ENCODE measurements at places on chromosomes 1 and 21. TPM values are rescaled to one million over a fixed set of nuclear protein-coding genes. Genes with fewer than 3 reads are reported as not detected.

GRCh38 chr1:246304484-246305259 lies 202.4 kb downstream of the SMYD3 start:
- DNase-seq = no peak

DNA sequence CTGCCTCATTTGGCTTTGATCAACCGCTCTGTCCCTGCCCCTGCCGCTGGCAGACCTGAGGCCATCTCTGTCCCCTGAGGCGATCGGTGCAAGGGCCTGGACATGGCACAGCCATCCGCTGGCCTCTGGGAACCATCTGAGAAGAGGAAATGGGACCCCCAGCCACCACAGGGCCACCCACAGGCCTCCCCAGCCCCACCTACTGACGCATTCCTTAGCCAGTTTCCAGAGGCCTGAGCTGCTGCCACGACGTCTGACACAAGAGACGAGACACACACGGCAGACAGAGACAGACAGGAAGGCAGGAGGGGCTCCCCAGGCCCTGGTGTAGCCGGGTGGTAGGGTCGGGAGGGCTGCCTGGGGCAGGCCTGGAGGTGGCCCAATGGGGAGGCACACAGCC lies 37.3 kb upstream of the EDN2 start:
- no peak for DNase-seq

LCE1E gene
- not detected for total RNA-seq

GRCh38 chr1:230022666-230023380 lies 44.2 kb upstream of the GALNT2 start:
- DNase-seq = no peak

DNA sequence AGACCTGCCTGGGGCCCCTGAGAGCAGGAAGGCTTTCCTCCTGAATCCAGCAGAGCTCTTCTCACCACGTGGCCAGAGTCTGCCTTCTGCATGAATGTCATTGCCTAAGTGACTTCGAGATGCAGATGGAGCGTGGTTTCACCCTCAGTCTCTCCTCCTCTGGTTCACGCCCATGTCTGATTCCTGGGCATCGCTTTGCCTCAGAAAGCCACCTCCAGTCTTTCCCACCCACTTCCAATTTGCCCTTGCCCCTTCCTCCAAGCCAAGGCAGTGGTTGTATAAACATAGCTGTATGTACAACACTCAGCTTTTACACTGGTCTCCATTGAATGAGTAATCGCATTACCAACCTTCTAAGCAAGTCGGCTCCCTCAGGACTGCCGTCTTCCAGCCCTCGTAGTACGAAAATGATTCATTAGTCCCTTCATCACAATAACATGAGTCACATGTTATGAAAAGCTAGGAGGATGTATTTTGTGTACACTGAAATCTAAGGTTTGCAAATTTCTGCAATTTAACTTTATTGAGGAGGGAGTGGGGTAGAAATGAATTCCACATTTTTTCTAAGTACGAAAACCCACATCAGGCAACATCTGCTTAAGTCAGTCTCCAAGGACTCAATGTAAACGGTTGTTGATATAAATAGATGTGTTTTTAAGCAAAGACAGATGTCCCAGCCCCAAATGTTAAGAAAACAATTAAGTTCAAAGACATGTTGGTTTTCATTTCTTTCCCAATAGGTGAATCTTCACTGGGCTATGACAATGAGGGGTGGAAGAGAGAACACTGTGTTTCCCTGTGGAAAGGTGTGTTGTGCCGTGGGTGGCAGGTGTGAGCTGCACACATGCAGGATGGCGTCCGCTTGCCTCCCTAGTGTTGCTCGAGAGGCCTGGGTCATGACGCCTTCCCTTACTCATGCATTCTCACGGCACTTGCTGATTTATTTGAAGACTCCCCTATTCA lies 32.3 kb upstream of the ETS2 start:
- no peak for DNase-seq

All from type B pancreatic cell (in vitro differentiated cells).